ENCODE measurements at places on chromosomes 4 and X. TPM values are rescaled to one million over a fixed set of nuclear protein-coding genes. Genes with fewer than 3 reads are reported as not detected.
A peak's percentile ranks its signal among the peaks of the same experiment; 100 is the strongest.

The GPR119 gene
- total RNA-seq: not detected

The RAB9B gene
- 0.89 TPM for total RNA-seq

The CSAG1 gene
- total RNA-seq: not detected

The HELT gene
- total RNA-seq: not detected

The TCEAL3 gene
- total RNA-seq: 33.4 TPM

- peaks cover 30% of the 10 kb centered on the region for H3K4me1 ChIP-seq
- H3K36me3 ChIP-seq: no peaks in the 10 kb centered on the region
- peak overlapping the region; percentile 59 for H3K27ac ChIP-seq
- peak overlapping the region; percentile 33 for H3K4me3 ChIP-seq
Observed at GRCh38 chr4:176443117-176443516, 123.4 kb downstream of the SPCS3 start.

- DNase-seq: no peak
- no peak overlapping the region for H3K4me3 ChIP-seq
- H3K36me3 ChIP-seq: no peaks in the 10 kb centered on the region
- no peaks in the 10 kb centered on the region for H3K27me3 ChIP-seq
- H3K27ac ChIP-seq: no peak overlapping the region
- no peaks in the 10 kb centered on the region for H3K4me1 ChIP-seq
Observed at GRCh38 chr4:95701500-95702170, 138.3 kb upstream of the PDHA2 start.

GRCh38 chr4:113809311-113809710 is 47.8 kb upstream of the CAMK2D start:
- no peak overlapping the region for H3K4me3 ChIP-seq
- peaks cover 16% of the 10 kb centered on the region for H3K4me1 ChIP-seq
- H3K27me3 ChIP-seq: no peaks in the 10 kb centered on the region
- H3K36me3 ChIP-seq: no peaks in the 10 kb centered on the region
- no peak overlapping the region for H3K27ac ChIP-seq

DNA sequence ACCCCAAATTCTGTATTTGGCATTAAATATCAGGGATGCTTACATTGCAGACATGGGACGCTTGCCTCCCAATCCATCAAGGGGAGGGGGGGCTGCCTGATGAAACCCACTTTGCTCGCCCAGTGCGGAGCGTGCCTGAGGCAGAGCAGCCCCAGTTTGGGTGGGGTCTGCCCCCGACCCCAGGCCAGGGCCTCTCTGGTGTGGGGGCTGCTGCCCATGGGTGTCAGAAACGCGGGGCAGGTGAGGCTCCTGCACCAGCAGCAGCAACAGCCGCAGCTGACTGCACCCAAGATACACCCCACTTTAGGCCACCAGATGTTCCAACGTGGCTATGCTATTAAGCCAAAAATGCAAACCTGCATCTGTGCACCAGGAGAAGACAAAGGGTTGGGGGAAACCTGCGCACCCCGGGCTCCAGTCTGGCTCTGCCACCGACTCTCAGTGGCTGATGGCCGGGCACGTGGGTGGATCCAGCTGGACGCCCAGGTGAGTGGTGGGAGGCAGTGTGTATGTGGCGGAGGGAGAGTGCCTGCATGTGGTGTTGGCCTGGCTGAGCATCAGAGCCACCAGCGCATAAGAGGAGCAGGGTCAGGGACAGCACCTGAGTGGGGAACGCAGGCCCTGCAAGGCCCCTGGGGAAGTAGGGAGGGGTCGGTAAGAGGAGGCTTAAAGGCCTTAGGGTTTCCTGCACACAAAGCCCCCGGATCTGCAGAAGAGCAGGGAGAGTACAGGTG is 86.2 kb downstream of the ABLIM2 start:
- no peak for DNase-seq
- H3K27ac ChIP-seq: no peak overlapping the region
- H3K36me3 ChIP-seq: no peaks in the 10 kb centered on the region
- H3K4me3 ChIP-seq: no peak overlapping the region
- no peaks in the 10 kb centered on the region for H3K4me1 ChIP-seq
- H3K27me3 ChIP-seq: peaks cover 60% of the 10 kb centered on the region

GRCh38 chr4:45865781-45866180 is 258.1 kb downstream of the GABRG1 start:
- H3K36me3 ChIP-seq: no peaks in the 10 kb centered on the region
- no peaks in the 10 kb centered on the region for H3K27me3 ChIP-seq
- H3K4me3 ChIP-seq: no peak overlapping the region
- H3K27ac ChIP-seq: no peak overlapping the region
- H3K4me1 ChIP-seq: no peaks in the 10 kb centered on the region

- no peak overlapping the region for H3K27ac ChIP-seq
- H3K4me3 ChIP-seq: no peak overlapping the region
- no peaks in the 10 kb centered on the region for H3K27me3 ChIP-seq
- DNase-seq: no peak
- H3K36me3 ChIP-seq: 0 out of 2 replicates have a peak, but pooled peaks cover 8% of the 10 kb centered on the region
- H3K4me1 ChIP-seq: no peaks in the 10 kb centered on the region
Observed at GRCh38 chr4:3087115-3087797, 12.8 kb downstream of the HTT start.

DNA sequence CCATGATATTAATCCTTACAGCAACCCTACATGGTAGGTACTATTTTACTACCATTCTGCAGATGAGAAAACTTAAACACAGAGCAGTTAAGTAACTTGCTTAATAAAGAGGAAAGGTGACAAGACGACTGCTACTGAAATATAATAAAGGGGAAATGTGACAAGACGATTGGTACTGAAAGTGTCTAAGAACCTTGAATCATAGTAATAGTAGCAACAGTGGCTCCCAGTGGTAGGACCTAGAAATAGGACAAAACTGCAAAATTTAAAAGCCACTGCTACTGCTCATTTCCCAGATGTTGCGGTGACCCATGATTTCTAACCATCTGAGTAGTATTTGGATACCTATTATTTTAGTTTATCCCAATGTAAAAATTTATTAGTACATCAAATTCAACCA is 89.5 kb downstream of the TASL start:
- H3K4me3 ChIP-seq: no peak overlapping the region
- H3K27me3 ChIP-seq: no peaks in the 10 kb centered on the region
- H3K36me3 ChIP-seq: no peaks in the 10 kb centered on the region
- no peaks in the 10 kb centered on the region for H3K4me1 ChIP-seq

DNA sequence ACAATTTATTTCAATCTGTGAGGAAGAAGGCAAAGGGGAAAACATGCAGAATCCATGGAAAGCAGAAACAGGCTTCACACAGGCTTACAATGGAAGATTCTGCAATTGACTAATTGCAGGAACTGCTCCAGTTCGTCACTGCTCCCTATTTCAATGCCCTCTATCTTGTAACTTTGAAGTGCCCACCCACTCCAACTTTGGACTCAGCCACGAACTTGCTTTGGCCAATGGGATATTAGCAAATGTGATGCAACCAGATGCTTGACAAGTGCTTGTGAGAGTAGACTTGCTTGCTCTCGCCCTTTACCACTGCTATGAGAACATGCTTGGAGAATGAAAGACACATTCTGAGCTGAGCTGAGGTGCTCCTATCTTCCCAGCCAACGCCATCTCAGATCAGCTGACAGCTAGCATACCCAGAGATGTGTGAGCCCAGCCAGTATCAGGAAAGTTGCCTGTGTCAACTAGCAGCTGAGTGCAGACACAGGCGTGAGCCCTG is 105.7 kb upstream of the PTCHD1 start:
- no peak for DNase-seq
- no peaks in the 10 kb centered on the region for H3K27me3 ChIP-seq
- H3K4me1 ChIP-seq: no peaks in the 10 kb centered on the region
- no peaks in the 10 kb centered on the region for H3K36me3 ChIP-seq
- no peak overlapping the region for H3K27ac ChIP-seq

DNA sequence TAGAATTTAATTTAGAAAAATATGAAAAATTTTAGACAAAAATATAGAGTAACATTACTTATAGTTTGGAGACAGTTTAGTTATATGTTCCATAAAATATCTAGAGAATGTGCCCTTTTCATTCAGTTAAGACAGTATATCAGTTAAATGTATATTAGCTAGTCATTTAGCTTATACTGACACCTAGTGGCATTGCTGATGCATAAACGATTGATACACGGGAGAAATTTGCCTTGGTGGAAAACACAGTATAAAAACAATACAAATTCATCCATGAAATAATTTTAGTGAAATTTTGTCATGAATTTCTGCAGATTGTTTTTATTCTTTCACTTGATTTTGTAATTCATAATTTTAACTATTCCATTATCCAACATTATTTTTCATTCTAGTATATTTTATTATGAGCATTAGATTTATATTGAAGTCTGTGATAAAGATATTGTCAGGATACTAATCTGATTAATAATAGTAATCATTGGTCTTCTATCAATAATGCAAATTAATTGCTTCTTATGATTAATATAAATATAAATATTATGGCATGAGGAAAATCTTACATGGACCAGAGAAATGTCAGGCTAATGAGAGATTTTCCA is 219.0 kb downstream of the TLL1 start:
- H3K27ac ChIP-seq: no peak overlapping the region
- no peaks in the 10 kb centered on the region for H3K36me3 ChIP-seq
- DNase-seq: peak; percentile 66
- no peaks in the 10 kb centered on the region for H3K27me3 ChIP-seq
- H3K4me1 ChIP-seq: no peaks in the 10 kb centered on the region

DNA sequence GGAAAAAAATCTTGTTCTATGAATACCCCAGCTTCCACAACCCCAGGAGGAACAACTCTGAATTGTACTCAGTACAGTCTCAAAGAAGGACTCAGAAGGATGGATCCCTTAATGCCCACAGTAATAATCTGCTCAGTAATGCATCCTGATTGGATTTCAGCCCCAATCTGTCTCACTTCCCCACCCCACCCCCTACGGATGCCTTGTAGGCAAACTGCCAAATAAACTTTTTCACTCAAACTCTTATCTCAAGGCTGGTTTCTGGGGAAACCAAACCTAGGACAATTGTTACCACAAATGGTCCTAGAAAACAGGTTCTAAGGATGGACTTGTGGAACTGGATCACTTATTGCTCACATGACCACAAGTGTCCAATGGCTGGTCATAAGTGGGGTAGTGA is 1021.8 kb upstream of the INTU start:
- no peaks in the 10 kb centered on the region for H3K36me3 ChIP-seq
- no peak overlapping the region for H3K4me3 ChIP-seq
- H3K27ac ChIP-seq: no peak overlapping the region
- H3K4me1 ChIP-seq: 0 out of 2 replicates have a peak, but pooled peaks cover 4% of the 10 kb centered on the region
- no peak for DNase-seq
- no peaks in the 10 kb centered on the region for H3K27me3 ChIP-seq

DNA sequence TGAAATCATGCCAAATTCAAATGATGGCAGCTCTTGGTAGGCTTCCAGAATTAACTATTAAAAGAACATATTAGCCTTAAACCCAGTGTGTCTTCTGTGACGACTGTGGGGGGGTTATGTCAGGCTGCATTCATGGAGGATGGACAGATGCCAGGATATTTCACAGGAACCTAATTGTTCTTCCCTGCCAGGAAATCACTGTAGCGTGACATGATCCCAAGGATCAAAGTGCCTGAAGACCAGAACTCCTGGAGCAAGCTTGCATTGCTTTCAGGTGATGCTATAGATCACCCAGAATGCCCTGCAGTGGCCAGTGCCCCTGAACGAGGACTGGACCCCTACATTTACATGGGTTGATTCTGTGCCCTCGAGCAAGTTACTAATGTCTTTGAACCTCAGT is 1093.0 kb upstream of the TENM3 start:
- H3K27me3 ChIP-seq: no peaks in the 10 kb centered on the region
- no peak for DNase-seq

DNA sequence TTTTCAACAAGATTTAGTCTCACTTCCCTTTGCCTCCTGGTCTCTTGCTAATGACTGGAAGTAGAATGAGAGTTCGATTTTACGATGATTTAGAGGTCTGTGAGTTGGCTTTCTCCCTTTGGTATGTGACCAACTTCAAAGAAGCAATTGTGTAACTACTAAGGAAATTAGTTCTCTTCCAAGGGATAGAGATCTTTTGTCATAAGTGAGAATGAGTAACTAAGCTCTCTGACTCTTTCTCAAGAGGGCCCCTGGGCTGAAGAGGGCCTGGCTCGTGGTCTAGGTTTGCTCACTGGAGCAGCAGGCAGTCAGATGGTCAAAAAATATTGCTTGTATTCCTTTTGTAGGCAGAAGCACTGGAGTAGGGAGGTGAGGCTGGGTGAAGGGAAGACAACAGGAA is 176.3 kb downstream of the ENOX2 start:
- peak; percentile 85 for DNase-seq
- no peaks in the 10 kb centered on the region for H3K27me3 ChIP-seq
- no peaks in the 10 kb centered on the region for H3K36me3 ChIP-seq

DNA sequence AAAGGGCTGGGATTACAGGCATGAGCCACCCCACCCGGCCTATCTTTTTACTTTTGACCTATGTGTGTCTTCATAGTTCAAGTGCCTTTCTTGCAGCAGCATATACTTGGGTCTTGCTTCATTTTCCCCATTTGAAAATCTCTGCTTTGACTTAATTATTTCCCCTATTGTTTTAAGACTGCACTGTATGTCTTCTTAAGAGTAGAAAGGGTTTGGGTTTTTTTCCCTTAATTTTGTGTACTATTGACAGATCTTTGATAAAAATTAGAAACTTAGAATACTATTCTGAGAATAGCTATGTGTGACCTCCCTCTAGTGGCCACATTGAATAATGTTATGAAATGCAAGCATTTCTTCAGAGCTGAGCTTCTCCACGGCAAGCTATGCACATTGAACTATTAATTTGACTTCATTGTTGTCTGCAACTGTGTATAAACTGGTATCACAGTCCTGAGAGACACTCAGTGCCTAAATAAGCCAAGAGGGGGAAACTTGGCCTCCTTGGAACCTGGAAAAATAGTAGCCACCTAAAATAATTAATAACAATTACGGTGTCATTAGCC is 8.7 kb upstream of the SLC25A4 start:
- peak; percentile 68 for DNase-seq
- no peak overlapping the region for H3K4me3 ChIP-seq
- no peaks in the 10 kb centered on the region for H3K36me3 ChIP-seq
- no peak overlapping the region for H3K27ac ChIP-seq
- H3K4me1 ChIP-seq: no peaks in the 10 kb centered on the region
- H3K27me3 ChIP-seq: no peaks in the 10 kb centered on the region

GRCh38 chrX:39205467-39205866 is 404.2 kb downstream of the MID1IP1 start:
- no peak for DNase-seq
- H3K27me3 ChIP-seq: no peaks in the 10 kb centered on the region
- H3K4me1 ChIP-seq: no peaks in the 10 kb centered on the region
- no peak overlapping the region for H3K4me3 ChIP-seq
- no peaks in the 10 kb centered on the region for H3K36me3 ChIP-seq

GRCh38 chr4:53590187-53590586 is 1.1 kb downstream of the LNX1 start:
- H3K36me3 ChIP-seq: no peaks in the 10 kb centered on the region
- H3K4me1 ChIP-seq: peaks cover 16% of the 10 kb centered on the region
- no peak overlapping the region for H3K4me3 ChIP-seq
- no peak for DNase-seq
- H3K27me3 ChIP-seq: no peaks in the 10 kb centered on the region
